NCI-H2029 treated with DMSO at 0.1 percent for 48 hours (cell line): ENCODE measurements at places on chromosomes 4 and X.
A peak's percentile ranks its signal among the peaks of the same experiment; 100 is the strongest.

GRCh38 chrX:118823263-118824172 lies at the start of gene ZCCHC12:
TSS of gene ZCCHC12 (plus strand) at chrX:118823824. CDS start at chrX:118825245, 1,421 bp downstream.
- peak; percentile 13 for DNase-seq

DNA sequence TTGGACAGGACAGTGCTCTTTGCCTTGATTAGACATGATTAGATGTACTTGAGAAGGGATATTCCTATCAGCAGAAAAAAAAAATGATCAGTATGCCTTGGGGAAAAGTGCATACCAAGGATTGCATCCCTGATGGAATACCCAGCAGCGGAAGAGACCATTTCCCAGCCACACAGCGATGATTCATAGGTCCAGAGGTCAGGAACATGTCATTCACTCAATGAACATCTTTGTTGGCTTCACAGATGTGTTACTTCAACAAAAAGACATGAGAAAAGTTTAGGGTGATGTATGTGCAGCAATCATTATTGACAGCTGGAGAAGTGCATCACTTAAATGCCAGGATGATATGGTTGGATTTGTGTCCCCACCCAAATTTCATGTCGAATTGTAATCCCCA lies 293.5 kb downstream of the ZNF674 start:
- DNase-seq = no peak

DNA sequence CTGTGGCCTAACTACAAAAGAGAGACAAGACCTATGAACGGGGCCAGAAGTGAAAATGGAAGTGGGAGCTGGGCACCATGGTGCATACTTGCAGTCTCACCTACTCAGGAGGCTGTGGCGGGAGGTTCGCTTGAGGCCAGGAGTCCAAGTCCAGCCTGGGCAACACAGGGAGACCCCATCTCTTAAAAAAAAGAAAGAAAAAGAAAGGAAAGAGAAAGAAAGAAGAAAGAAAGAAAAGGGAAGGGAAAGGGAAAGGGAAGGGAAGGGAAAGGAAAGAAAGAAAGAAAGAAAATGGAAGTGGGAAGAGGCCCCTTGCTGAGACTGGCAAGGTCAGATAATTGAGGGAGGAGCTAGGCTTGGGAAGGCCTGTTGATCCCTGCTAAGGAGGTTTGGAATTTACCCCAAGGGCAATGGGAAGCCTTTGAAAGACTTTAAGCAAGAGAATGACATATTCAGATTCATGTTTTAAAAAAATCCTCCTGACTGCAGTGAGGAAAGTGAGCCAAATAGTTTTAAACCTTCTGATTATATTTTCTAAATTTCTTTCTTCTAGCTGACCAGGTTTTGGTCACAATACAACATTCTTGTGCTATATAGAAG lies 17.7 kb upstream of the HERC5 start:
- no peak for DNase-seq

DNA sequence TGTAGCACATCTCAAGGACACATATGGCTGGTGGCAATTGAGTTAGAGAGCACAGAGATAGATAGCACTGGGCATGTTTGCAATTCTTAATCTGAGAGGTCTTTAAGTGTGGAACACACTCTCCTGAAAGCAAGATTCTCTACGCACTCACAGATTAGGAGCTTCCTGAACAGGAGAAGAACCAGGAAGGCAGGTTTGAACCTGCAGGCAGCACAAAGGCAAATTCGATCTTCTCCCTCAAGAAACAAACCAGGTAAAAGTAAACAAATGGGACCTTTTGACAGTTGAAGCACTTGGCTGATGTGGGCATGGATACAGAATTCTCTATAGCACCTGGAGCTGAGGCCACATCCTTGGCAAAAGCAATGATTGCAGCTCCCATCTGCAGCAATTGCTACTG lies 24.3 kb downstream of the HS3ST1 start:
- DNase-seq = no peak

DNA sequence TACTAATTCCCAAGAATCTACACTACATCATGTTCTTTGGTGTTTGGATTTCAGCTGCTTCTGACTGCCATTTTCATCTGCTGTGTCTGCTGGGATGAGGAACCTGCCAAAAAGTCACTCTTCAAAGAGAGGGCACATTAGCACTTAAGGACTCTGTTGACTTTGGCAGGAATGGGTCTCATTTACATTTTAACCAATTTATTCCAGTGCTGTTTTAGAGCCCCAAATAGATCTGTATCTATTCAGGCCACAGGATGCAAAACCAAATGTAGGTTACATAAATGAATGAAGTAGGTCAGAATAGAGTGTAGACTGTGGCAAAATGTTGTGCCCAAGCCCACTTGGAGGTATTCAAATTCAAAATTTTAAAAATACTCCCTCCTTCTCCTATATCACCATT lies 14.4 kb downstream of the TXK start:
- peak; percentile 60 for DNase-seq
